ENCODE measurements at places on chromosomes 5 and 9.
A peak's percentile ranks its signal among the peaks of the same experiment; 100 is the strongest.

GRCh38 chr9:85156652-85157051 is 487.1 kb downstream of the NTRK2 start:
- no peak for DNase-seq

DNA sequence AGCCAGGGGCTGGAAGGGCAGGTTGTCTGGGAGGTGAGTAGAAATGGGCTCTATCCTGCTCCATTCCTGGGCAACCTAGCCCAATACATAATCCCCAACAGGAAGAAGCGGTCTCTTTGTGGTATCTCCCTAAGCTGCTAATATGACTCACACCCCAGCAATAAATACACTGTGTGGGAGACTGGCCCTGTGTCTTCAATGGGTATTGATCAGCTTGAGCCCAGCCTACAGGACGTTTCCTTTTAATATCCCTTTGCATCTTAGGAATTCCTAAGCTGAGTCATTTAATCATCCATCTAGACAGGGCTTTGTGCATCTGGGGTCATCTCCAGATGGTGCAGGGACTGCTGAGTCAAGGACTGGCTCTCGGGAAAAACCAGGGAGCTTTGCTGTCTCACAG is 207.0 kb upstream of the PANK3 start:
- no peak for DNase-seq

DNA sequence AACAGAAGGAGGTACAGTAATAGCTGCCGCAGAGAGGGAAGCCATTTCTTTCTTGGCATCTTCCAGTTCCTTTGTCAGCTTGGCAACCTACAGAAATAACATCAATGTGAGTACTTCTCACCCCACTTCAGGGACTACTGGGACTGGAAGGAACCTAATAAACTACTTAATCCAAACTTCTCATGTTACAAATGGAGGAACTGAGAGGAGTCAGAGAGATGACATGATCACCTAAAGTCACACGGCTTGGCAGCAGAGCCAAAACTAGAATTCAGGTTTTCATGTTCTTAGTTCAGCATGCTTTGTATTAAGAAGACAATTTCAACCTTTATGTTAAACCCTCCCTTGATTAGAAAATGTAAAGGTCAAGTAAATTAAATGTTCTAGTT is 44.7 kb downstream of the DIAPH1 start:
- DNase-seq: no peak

GRCh38 chr5:66967826-66968262 is 228.8 kb downstream of the CD180 start:
- DNase-seq: no peak

DNA sequence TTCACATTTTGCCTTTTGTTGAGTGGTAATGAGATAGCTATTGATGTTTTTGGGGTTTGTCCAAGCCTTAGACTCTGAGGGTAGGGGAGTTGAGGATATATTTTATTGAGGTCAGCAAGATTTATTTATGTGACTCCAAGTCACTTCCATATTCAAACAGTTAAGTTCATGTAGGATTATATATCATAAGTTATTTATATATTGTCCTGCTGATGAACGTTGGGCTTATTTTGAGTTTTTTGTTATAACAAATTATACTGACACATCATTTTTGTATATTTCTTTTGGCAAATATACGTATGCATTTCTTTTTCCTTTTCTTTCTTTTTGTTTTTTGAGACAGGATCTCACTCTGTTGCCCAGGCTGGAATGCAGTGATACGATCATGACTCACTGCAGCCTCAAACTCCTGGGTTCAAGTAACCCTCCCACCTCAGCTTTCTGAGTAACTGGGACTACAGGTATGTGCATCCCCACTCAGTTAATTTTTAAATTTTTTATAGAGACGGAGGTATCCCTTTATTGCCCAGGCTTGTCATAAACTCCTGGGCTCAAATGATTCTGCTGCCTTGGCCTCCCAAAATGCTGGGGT is 23.5 kb upstream of the IL12B start:
- no peak for DNase-seq

DNA sequence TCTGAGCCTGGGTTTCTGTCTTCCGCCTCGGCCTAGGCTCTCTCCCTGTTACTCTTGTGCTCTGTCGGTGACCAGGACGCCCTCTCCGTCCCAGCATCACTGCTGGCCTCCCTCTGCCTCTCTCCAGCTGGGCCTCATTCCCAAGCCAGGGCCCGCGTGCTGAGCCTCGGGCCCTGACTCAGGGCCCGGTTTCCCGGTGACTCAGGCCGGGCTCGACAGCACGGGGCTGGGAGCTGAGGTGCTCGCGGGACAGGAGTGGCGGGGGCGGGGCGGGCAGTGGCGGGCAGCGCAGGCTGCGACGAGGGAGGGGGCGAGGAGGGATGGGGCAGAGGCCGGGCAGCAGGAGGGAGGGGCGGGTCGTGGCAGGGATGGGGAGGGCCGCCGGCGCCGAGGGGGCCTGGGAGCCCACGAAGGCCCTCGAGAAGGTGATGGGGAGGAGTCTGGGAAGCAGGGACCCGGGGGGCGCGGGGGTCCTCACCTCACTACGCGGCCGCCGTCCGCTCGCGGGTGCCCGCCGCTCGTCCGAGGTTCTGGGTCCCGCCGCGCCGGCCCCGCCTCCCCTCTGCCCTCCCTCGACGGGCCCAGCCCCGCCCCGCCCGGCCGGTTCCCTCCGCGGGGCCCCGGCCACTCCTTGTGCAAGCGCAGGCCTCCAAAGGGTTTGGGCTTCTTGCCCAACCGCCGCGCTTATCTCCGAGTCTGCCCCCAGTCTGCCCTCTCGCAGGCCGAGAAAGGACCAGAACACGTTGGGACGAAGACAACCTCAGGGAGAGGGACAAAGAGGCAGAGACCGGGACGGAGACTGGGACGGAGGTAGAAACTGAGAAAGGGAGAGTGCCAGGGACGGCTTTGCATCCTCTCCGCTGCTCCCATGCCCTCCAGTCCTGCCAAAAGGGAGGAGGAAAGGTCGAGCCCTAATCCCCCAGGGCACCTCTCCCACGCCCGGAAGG is at the start of gene ARAP3:
TSS of gene ARAP3 (minus strand) at position 536 of the 947 bp plus-strand sequence. CDS start 1,744 bp downstream, outside the sequence.
- peak; percentile 94 for DNase-seq

Measured in heart left ventricle (tissue), 16 donors.